Thoracic aorta (tissue), 2 donors: ENCODE measurements at places on chromosomes 2 and 18. TPM values are rescaled to one million over a fixed set of nuclear protein-coding genes. Genes with fewer than 3 reads are reported as not detected.

Gene ACKR3
- total RNA-seq, result 68.8 TPM

DNA sequence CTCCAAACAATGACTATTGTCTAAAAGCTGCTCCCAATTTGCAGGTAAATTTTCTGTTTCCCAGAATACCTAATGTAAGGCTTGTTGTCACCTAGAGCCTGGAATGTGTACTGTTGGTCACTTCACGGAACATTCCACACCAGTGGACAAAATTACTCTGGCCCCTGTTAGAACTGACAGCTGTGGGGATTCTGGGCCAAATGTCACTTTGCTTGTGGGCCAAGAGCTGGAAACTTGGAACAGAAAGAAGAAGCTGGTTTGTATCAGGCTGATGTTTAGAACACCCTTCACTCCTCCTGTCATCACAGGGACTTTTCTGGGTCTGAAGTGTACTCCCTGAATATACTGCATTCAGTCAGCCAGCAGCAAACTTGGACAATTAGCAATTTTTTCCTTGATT is 495.6 kb upstream of the SYT4 start:
- DNase-seq, result no peak

DNA sequence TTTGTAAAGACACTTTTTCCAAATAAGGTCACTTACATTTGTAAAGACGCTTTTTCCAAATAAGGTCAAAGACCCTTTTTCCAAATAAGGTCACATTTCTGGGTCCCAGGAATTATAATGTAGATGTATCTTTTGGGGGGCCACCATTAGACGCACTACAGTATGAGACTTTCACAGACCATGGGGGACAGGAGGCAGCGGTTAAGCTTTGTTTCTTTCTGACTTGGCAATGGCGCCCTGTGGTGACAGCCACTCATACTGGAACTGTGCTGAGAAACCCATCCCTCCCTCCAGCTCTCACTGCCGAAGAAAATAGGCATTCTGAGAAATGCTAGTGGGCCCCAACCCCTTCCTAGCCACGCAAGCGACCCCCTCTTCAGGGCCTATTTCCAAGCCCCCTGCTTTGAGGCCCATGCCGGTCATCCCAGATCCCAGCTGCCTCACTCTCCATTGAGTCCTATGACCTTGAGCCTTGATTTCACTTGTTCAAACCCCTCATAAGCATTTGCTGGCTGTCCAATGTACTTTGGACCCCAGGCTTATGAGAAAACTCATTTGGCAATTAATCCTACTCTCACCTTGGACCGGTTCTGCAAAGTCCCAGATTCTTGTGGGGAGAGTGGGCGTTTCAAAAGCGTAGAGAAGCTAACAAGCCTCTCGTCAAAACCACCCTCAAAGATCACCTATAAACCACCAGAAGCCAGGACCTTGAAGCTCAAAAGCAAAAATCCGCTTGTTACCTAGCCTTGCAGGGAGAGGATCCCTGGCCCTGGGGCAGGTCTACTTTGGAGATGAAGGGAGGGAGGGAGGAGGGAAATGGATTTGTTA is 11.3 kb upstream of the SPATA3 start:
- no peak for DNase-seq

Gene LAMA3
- 34.2 TPM for total RNA-seq

Gene MPV17
- total RNA-seq, result 58.1 TPM

DNA sequence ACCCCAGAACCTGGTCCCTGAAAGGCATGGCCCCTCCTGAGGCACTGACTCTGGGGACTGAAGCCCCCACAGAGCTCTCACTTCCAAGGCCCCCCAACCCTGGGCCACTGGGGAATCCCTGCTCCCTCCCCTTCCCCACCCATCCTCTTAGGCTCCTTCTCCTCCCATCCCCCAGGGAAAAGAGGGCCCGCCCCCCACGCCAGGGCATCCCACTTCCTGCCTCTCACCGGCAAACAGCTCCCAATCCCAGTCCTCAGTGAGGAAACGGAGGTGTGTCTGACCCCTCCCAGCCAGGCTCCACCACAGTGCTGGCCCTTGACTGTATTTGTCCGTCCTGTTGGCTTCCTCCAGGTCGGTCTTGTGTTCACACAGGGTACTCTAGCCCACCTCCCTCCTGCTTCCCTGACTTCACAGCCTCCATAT is 35.0 kb upstream of the PTMA start:
- DNase-seq, result no peak

Gene KYNU
- total RNA-seq, result 14.3 TPM

Gene CENPA
- total RNA-seq, result not detected

DNA sequence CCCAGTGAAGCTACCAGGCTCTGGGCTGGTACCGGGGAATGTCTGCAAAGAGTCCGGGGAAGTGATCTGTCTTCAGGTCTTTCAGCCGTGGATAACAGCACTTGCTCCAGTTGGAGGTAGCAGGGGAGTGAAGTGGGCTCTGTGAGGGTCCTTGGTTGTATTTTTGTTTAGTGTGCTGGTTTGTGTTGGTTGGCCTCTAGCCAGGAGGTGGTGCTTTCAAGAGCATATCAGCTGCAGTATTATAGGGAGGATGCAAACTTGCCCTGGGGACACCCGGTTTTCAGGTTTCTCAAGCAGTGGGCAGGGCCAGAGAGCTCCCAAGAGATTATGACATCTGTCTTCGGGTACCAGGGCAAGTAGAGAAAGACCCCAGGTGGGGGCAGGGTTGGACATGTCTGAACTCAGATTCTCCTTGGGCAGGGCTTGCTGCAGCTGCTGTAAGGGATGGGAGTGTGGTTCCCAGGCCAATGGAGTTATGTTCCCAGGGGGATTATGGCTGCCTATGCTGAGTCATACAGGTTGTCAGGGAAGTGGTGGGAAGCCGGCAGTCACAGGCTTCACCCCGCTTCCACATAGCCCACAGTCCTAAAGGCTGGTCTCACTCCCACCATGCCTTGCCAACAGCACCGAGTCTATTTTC is 34.4 kb downstream of the ACAA2 start:
- DNase-seq, result no peak

DNA sequence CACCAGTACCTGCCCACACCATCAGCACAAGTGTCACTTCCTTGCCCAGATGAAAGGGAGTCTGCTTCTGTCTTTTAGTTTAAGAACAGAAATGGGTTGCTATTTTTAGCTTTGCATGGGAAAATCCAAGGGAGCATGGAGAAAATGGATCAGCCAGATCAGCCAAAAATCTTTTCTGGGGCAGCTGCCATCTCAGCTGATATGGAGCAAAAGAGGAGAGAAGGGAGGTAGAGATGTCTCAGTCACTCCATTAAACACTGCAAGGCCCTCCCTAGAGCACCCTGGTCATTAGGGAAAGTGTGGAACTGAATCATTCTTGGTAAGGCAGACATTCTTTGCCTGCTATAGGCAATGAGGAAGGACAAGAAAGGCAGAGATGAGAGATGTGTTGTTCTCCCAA is 79.9 kb downstream of the CTAGE1 start:
- no peak for DNase-seq
